ENCODE measurements at places on chromosomes 12 and 14.

- DNase-seq, result no peak
Observed at GRCh38 chr14:25003537-25003936, 46.4 kb downstream of the STXBP6 start.

DNA sequence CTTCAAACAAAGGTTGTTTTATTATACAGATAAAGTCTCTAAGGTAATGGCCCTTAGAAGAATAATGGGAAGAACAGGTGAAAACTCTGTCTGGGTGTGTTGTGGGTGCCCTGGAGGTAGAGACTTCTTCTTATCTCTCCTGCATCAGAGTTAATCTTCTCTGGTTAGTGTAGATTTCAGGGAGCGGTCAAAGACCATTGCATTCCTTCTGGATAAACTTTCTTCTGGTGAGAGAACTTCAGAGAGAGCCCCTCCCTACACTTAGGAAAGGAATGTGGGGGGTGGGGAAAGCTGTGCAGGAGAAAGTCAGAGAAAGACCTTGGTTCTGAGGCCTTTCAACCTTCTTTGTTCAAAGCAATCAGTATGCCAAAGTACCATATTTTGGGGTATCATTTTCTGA, 658.5 kb downstream of the DIO2 start:
- DNase-seq, result no peak

DNA sequence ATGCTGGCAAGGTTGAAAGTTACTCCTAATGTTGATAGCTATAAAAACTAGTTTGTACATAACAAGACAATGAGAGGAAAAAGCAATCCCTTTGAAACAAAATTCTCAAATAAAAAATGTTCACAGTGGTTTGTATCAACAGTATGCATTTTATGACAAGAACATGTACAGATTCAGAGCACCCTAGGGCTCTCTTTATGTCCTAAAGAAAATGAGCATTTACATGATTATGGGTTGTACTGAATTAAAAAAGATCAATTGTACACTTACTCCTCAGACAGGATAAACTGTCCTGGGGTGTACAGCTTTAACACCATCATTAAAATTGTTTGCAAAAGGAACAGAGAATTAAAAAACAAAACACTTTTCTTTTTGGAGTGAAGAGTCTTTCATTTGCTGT, 22.2 kb downstream of the PPP1CC start:
- no peak for DNase-seq

DNA sequence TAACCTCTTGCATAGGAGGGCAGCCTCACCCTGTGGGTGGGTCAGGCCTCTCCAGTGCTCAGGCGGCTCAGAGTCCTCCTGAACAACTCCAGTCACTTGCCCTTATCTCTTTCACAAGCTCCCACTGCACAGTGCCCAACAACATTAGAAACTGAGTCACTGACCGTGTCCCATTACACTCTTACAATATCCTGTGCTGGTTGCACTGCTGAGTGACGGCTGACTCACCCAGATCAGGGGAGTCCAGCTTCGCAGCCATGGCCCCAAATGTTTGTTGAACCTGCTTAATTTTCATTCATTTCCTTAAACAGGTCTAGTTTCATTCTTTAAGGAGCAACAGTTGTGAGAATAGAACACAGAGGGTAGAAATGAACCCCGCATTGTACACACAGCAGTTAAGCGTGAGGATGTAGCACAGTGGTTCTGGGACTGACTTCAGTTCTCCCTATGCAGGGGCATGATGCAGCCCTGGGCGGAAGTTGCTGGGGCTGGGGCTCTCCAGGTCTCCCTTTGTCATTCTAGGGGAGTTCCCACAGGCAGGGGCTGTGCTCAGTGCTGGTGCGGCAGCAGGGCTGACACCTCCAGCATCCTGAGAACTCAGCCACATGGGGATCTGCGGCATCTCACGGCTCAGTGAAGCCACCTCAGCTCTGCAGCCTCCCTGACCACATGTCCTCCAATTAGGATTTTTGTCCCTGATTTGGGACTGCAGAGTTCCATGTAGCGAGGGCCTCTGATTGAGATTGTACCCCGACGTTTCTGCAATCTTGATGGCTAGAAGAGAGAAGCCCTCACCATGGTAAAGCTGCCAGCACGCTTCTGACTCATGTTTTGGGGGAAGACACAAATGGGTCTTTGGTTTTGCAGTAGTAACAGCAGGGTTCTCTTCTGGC, 16.1 kb downstream of the GPR68 start:
- DNase-seq, result peak; percentile 40

- DNase-seq, result no peak
Observed at GRCh38 chr12:106248846-106249371, 1.1 kb upstream of the CKAP4 start.

GRCh38 chr12:65799331-65799730, 25.0 kb upstream of the HMGA2 start:
- no peak for DNase-seq

DNA sequence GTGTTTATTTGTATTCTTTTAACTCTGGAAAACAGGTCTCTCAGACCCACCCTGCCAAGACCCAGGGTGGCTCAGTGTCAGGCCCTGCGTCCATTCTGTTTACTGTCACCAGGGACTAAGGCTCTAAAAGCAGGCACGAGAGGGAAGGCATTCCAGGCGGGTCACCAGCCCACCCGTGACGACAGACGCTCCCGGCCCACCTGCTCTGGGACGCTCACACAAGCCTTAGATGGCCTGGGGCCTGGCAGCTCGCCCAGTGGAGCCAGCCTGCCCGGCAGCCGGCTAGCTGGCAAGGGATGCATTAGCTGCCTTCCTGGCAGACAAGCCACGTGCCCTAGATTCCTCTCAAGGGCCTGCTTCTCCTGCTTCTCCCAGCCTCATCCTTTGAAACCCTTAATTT, 9.2 kb upstream of the NUAK1 start:
- no peak for DNase-seq

DNA sequence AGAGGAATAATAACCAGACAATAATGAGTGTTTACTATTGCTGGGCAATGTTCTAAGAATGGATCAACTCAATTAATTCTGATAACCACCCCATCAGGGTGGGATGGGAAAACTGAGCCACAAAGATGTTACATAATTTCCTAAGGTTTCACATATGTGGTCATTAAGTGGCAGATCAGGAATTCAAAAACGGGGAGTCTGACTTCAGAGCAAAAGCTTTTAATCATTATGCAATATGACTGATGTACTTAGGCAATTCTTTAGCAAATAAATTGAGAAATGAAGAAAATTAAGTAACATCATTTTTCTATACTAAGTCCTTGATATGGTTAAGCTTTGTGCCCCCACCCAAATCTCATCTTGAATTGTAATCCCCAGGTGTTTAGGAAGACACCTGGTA, 53.4 kb downstream of the PLCZ1 start:
- no peak for DNase-seq

DNA sequence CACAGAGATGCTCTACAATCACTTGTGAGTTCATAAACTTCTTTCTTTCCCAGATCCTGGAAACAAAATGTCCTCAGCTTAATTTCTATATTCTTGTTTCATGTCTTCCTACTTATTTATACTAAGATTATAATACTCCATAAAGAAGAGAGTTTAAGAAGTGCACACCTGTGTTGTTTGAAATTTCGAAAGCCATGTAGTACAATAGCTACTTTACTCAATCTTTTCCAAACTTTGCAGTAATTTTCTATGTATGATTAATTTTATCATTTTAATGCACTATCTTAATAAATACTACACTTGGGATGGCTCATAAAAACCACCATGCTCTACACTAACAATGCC, 300 bp upstream of the TTC5 start:
- DNase-seq, result no peak

DNA sequence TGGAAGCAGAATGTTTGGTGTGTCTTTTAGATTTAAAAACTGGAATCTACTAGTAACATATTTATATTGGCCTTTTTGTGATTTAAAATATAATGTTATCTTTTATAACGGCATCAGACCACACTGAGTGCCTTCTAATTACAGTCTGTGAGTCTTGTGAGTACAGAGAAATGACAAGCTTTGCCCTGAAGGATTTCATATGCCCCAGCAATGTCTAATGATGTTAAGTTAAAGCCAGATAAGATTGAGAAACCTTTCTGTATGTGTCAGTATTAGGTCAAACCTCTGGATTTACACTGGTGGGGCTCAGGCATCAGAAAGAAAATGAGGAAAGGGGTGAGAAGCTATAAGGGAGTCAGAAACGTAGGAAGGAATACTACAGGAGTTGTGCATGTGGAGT, 25.2 kb downstream of the PLEKHA5 start:
- DNase-seq, result no peak

DNA sequence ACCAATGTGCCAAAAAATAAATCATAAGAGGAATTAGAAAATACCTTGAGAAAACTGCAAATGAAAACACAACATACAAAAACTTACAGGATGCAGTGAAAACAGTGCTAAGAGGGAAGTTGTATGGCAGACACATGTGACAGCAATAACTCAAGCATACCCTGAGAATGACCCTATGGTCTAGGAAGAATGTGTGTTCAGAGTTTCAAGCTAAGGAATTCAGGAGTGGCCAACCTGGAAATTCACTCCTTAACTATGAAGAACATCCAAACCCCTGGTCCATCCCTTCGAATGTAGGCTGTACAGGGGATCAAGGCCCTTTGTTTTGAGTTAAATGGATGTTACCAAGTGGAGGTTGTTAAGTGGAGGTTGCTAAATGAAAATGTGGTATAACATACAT, 16.7 kb upstream of the TTC9 start:
- DNase-seq, result no peak

- no peak for DNase-seq
Observed at GRCh38 chr12:62714774-62715721, 219.9 kb downstream of the PPM1H start.

DNA sequence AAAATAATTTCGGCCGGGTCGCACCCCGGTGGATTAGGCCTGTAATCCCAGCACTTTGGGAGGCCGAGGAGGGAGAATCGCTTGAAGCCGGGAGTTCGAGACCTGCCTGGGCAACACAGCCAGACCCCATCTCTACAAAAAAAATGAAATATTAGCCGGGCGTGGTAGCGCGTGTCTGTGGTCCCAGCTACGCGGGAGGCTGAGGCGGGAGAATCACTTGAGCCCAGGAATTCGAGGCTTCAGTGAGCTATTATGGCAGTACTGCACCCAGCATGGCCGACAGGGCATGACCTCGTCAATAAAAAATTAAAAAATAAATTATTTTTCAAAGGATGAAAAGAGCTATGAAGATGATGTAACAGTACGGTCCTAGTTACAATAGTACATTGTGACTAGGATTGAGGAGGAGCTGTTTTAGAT, 523 bp downstream of the GTF2H3 start:
- no peak for DNase-seq

- no peak for DNase-seq
Observed at GRCh38 chr14:105430042-105430441, 10.4 kb downstream of the MTA1 start.

DNA sequence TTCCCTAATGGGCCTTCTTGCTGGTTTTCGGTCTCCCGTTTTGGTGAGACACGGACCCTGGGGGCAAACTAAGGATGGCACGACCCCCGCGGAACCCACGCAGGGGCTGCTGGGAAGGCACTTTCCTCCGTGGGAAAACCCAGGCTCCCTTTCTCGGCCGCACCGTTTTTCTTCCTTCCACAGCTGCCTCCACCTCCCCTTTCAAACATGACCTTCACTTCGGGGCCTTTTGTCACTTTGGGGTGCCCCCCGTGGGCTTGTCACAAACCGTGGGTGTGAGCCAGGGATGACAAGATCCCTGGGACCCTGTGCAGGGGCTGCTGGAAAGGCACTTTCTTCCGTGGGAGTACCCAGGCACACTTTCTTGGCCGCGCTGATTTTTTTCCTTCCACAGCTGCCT, 268.7 kb downstream of the ALG10 start:
- no peak for DNase-seq

DNA sequence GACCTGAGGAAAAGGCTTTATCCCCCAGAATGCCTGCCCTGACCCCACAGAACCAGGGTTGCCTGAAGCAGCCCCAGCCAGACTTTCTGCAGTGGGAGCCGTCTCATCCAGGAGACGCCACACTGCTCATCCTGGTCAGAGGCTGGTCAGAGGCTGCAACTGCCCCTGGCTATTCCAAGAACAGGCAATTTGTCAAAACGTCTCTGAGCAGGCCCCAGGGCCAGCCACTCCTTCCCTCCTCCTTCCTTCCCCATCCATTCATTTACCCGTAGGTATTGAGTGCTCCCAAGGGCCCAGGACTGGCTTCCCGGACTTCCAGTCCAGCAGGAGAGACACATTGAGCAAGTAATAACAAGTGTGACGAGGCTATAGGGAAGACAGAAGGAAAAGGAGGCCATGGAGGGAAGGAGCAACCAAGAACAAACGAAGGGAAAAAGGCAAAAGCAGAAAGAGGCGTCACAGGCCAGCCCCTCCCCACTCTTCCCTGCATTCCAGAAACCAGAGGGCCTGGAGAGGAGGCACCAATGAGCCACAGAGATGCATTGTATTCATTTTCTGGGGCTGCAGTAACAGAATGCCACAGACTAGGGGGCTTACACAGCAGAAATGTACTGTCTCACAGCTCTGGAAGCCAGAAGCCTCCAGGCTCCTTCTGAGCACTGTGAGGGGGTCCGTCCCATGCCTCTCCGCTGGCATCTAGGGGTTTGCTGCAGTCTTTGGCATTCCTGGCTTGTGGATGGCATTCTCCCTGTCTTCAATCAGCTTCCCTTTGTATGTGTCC, 21.0 kb upstream of the CD9 start:
- no peak for DNase-seq

GRCh38 chr12:45124485-45125155, 73.7 kb upstream of the DBX2 start:
- no peak for DNase-seq

GRCh38 chr12:59847127-59847526, 251.3 kb downstream of the SLC16A7 start:
- no peak for DNase-seq

DNA sequence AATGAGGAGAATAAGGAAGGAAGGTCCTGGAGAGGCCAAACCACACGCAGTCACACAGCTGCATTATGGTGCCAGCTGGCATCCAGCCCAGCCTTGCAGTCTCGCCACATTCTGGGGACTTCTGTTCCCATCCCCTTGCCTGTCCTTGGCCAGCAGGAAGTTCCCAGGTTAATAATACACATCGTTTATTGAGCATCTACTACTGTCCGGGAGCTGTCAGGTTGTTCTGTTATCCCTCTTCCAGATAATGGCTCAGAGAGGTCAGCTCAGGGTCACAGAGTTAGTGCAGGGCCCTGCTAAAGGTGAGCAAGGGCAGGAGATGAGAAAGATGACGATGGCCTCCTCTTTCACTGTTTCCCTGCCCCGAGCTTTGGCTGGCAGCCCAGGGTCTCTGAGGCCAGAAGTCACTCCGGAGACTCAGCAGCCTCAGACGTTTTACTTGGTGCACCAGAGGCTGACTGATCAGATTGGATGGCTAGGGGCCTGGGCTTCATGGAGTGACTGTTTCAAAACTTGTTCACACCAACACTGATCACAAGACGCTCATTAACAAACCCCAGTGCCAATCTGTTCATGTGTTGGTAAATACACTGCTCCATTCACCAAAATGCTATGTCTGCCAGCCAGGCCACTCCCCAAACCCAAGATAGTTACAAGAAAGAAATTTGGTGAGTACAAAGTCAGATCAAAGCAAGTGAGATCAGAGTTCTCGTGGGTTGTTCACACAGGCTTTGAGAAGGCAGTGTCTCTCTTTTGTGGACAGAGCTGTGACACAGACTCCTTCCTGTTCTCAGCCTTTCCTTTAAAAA, 79.2 kb downstream of the B4GALNT3 start:
- no peak for DNase-seq

Data from activated T-helper 1 cell treated with anti-CD3 and anti-CD28 coated beads, Interleukin-2, amount 50 U/mL, for 16 hours (primary cell).